Non-pigmented ciliary epithelial cell (primary cell): ENCODE measurements at places on chromosomes 1 and 21.

DNA sequence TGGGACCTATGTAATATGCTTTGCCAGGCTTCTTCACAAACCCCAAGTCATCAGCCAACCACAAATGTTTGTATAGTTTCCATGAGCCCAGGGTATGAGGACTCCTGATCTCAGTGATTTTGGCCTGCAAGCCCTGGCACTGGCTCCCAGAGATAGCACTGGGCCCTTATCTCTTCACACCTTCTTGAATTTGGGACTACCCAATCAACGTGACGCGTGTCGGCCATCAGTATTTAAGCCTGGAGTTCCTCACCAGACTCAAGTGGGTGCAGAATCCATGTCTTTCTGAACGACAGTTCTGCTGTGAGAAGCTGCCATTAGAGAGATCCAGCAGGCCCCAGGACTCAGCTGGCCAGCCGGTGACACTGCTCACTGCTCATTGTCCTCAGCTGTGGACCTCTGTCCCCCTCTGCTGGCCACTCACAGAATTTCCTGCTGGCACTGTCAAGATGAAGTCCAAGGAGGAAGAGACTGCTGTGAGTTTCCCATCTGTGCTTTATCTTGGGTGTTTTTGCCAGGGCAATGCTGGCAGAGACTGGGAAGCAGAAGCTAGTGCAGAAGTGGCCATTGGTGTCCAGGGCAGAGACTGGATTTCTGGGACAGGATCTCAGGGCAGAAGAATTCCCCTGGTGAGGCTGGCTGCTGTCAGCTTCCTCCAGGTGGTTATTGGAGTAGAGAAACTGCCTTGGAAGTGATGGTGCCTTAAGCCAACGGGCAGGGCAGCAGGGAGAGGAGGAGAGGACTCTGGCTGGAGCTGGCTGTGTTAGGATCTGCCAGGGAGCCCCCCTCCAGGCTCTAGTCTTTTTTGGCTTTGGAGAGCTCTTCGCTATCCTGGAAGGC is 28.4 kb downstream of the TMCC2 start:
- DNase-seq: peak; percentile 43

DNA sequence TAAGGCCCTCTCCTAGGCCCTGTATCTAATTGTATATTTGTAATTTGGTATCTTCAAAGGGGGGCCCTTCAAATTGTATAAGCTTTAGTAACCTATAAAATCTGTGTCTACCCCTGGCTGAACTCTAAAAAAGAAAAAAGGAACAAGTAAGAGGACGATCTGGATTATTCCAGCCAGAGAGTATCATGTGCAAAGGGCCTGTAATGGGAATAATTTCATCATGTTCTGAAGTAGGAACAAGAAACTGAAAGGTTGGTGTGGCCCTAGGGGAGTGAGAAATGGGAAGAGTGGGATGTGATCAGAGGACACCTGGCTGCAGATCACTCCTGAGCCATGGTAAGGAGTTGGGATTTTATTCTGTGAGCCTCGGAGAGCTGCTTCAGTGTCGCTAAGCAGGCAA is 14.7 kb downstream of the PTAFR start:
- no peak for DNase-seq

- DNase-seq: no peak
These were observed 89.2 kb downstream of the JAK1 start for GRCh38 chr1:64877151-64877550.

DNA sequence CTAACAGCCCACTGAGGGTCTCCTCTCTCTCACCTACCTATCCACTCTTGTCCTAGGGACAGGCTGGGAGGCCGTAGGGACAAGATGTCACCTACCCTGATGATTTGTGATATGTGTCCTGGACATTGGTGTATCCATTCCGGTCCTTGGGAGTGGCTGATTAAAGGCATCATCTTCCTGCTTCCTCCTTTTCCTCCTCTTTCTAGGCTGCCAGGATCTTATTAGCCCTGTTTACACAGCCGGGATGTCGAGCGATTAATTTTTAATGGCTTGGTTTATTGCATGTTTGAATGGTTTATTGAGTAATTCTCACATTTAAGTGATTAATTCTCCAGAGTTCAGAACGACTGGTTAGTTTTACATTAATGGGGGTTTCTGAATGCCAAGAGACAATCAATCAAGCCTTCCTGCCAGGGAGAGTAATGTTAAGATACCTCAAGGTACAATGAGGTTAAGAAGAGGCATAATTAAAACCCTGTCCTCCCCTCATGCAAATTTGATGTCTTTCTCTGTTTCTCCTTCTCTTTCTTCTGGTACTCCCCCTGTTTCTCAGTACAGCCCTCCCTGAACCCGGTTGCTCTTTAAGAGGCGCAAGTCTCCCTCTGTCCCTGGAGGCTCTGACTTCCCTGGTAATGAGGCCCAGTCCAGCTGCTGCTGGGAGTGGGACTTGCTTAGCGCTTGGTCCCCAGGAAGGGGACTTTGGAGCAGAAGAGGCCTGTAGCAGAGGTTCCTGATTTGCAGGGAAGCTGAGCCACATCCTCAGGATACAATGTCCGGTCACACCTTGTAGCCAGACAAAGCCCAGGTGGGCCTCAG is 50.9 kb downstream of the ACTL8 start:
- no peak for DNase-seq

DNA sequence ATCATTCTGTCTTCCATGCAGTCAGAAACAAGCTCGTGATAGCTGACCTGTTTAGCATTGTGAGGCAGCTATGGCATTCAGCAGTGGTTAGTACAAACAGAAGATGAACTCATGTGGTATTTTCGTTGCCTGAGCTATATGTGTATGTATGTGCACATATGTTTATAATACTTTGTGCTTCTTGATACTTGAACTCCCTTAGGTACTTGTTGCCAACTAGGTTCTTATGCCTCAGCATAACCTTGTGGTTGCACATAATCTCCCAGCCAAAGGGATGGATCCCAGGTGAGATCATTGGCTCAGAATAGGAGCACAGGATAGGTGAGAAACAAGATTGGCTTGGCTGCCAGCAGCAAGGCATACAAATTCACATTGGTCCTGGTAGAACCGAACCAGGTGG is 86.1 kb downstream of the VPS26C start:
- DNase-seq: no peak

- DNase-seq: no peak
These were observed 24.4 kb upstream of the DYRK1A start for GRCh38 chr21:37342046-37342632.

DNA sequence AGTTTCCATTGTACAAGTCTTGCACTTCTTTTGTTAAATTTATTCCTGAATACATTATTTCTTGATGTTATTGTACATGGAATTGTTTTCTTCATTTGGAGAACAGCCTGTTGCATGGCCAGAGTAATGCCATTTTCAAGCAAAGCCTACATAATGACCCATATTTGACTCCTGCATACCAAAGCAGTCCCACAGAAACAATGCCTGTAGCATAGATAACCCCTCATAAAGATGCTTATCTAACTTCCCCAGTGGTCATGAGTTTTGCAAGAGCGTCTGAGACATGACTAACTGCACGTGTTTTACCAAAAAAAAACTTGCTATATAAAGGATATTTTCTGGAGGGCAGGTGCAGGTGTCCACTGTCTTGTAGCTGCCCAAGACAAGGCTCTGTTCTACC is 30.3 kb upstream of the RLF start:
- DNase-seq: no peak

DNA sequence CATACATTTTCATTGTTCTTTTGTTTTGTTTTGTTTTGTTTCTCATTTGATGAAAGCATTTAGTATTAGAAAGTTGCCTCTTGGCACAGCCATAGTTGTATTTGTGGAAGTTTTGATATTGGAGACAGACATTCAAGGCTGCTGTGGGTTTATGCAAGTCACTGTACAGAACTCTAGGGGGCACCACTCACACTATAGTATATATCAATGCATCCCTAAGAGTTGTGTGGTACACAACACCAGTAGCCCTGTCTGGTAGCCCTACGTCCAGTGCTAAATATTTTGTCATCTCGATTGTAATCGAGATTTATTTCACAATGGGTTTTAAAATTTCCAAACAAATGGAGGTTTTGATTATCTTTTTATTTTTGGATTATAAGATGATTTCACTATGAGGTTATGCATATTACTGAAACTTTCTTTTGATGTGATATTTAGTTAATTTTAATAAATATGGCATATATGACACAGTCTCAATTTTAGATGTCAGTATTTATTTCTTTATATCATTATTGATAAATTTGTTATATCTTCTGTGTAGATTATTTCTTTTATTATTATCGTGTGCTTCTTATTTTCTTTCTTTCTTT is 112.2 kb downstream of the NR5A2 start:
- DNase-seq: peak; percentile 22

GRCh38 chr1:68232289-68233148 is at the start of gene WLS:
TSS of gene WLS (minus strand) at chr1:68232523. CDS start at chr1:68232299, 224 bp downstream.
- DNase-seq: no peak

GRCh38 chr1:71835442-71835813 is 446.9 kb downstream of the NEGR1 start:
- DNase-seq: no peak

DNA sequence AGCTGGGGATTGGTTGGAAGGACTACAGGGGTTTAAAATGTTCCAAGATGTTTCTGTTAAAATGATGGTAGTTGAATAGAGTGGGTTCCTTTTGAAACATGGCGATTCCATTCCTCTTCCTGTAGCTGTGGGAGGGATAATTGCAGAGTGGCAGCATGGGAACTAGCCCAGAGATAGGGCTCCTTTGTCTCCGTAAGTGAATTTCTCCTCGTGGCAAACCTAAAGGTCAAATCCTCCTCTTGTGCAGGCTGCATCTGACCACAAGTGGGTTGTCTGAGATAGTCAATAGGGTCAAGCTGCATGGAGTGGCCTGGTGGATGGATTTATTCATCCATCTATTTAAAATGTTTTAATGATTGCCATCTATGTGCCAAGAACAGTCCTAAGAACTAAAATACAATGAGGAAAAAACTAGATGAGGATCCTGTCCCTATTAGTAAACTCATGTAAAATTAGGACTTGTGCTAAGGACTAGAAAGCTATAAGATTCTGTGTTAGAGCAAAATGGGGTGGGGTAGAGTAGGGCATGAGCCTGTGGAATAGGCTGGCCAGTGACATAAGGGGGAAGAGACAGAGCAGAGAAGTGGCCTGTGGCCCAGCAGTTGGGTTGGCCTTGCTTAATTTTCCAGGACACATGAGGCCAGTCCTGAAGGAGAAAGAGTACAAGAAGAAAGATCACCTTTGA is 89.1 kb upstream of the IVNS1ABP start:
- no peak for DNase-seq

DNA sequence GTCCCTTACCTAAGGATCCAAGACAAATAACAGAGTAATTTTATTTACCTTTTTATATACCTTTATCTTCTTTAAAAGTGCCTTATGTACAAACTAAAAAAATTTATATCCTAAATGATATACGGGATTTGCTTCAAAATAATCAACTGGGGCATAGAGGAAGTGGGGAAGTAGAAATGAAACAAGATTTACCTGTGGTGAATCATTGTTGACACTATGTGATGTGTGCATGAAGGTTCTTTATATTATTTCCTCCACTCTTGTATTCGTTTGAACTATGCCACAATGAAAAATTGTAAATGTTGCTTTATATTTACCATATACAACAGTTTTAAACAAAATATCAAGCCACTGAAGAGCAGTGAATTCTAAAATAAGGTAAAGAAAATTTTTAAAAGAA is 13.0 kb downstream of the RGS7 start:
- DNase-seq: no peak

- DNase-seq: no peak
These were observed 255.3 kb downstream of the PDE4B start for GRCh38 chr1:66048011-66048410.

DNA sequence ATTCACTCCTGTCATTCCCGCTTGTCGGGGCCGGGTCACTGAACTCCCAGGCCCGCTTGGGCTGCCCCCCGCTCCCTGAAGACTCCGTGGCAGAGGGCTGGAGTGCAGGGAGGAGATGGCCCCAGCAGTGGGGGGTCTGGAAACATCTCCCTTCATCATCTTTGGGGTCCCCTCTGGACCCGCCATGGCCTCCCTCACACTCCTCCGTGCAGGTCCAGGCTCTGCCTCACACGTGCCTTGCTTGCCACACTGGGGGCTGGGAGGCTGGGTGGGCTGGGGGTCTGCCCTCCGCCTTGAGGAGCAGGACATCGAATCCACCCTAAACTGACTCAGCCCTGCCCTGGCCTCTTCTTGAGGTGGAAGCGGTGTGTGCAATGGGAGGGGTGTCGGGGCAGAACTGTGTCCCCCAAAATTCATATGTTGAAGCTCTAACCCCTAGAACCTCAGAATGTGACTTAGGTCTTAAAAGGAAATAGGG is 35.2 kb downstream of the POFUT2 start:
- no peak for DNase-seq

- DNase-seq: no peak
These were observed 1029.0 kb upstream of the B3GALT2 start for GRCh38 chr1:194215448-194215847.

DNA sequence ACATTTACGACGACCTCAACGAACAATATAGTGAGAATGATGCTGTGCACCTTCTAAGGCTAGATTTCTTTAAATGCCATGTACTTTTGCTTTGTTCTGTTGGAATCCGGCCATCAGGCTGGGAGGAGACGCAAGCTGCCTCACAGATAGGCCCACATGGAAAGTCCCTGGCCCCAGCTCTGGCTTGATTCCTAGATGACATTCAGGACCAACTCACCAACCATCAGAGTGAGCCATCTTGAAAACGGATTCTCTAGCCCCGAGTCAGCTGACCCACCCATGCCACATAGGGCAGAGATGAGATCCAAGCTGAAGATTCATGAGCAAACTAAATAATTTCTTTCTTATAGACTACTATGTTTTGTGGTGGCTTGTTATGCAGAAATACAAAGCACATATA is 164.4 kb downstream of the ZNF281 start:
- no peak for DNase-seq

DNA sequence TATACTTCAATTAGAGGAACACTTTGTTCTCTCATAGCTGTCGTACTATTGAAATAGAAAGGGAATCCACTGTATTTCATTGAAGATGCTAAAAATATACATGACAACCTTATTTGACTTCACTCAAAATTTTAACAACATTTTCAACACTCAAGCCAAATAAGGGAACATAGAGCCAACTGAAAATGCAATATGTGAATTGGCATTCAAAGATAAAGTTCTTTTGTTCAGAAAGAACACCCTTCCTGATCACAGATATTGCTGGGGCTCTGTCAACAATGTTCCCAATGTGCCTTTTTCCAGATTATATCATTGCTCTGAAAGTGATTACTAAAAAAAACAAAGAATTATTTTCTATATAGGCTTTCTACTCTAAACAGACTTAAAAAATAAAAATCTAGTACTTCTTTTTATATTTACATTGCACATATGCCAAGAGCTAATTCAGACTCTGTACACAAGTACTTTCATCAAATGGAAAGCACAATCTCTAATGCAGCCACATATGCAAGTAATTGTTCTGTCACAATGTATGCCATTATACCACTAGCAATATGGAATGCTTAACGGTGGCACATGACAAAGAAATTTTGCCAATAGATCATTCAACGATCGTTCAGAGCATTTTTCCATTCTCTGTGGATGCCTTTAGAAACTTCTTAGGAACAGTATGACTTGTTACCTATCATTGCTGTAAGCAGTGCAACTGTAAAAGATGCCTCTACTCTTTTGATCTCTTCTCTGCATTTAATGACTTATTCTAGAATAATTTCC is 171.0 kb downstream of the EIF4G3 start:
- DNase-seq: no peak
